ENCODE measurements at places on chromosomes 16 and 17.

DNA sequence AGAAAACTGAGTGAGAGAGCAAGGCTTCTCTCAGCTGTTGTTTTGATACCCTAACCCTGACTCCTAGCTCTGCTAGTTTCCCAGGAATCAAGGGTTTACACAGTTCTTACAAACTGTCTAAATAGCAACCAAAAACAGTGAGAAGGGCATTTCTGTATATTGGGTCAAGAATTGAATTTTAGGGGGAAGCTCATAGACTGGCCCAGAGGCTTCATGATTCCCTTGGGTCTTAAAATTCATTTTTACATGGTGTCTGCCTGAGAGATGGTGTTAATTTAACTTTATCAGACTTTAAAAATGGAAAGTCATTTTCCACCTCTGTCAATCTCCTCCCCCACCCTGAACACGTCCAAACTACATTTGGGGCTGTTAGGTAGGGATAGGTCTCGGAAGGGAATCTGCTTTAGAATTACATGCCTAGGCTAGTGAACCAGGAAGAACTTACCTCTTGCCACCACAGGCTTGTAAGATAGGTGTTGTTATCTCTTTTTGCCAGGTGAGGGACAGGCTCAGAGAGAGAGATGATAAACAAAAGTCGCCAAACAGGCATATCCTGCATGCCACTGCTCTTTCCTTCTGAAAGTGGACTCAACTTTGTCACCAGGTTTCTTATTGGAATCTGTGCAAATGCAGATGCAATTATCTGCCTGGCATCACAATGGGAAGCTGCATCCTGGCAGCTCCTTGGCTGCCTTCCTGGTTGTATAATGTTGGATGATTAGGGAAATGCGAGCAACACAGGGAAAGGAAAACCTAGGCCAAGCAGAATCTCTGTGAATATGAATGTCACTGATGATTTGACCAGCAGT, 3.1 kb downstream of the PHAF1 start:
- DNase-seq: no peak

- DNase-seq: no peak
Observed at GRCh38 chr16:11201498-11202259, 54.3 kb downstream of the SOCS1 start.

GRCh38 chr16:52603015-52603414, 56.1 kb upstream of the TOX3 start:
- DNase-seq: no peak

DNA sequence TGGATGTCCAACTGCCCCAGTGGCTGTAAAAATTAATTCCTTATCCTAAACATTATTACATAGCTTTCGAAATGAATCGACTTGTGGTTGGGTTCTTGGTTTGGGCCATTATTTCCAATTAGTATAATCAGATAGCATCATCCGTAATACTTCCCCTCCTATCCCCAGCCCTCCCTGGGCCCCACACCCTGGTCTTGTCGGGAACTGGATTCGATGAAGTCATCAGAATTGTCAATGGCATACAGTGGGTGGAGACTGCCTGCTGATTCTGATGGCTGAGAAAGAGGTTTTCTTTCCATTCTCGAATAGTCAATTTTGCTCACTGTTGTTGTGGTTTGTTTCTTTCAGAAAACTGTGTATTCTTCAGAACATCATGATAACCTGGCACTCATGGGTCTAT, 395.1 kb downstream of the SEC14L1 start:
- no peak for DNase-seq

GRCh38 chr16:27849621-27850020, 213.9 kb downstream of the GSG1L start:
- no peak for DNase-seq

DNA sequence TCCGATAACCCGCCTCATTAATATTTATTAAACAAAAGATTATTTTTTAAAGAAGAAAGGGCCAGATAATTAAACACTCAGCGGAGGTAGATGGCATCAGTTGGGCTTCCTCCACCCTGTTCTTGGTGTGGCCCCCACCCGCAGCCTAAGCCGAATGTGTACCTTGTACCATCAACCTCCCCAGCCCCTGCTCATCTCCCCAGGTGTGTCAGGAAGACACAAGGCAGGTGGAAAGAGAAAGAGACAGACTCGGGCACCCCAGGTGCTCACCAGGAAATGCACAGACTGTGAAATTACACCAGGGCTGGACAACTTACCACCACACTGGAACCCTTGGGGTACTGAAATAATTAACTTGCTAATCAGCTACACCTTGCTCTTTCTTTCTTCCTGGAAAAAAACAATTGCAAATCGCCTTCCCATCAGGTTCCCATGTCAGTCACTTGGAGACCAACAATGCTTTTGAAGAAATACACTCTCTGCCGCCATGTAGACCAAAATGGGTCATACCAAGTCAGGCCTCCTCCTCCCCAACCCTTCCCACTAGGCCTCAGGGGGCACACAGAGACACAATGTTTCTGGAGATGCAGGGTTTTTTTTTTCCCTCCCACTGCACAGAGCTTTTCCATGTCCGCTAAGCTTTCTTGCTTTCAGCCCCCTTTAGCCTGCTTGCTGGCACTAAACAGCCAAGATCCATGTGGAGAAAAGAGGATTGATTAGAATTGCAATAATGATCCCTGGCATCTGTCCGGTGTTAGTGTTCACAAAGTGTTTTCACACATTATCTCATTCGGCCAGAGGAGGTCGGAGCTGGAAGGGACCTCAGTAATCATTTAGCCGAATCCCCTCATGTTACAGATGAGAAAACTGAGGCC, 8.6 kb upstream of the LHX1 start:
- no peak for DNase-seq

DNA sequence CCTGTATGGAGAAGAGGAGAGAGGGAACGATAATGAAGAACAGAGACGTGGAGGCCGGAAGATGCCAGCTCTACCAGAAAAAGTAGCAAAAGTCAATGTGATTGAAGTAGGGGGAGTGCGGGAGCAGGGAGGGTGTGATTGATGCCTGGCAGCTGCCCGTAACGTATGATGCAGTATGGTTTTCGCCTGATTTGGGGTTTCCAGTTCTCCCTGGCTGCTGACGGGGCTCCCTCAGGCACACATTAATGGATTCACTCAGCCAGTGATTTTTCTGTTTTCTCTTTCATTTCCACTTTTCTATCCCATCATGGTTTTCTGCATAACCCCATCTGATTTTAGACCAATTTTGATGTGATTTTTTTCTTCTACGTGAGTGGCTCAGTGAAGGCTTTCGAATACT, 62.1 kb downstream of the PRKCA start:
- no peak for DNase-seq

DNA sequence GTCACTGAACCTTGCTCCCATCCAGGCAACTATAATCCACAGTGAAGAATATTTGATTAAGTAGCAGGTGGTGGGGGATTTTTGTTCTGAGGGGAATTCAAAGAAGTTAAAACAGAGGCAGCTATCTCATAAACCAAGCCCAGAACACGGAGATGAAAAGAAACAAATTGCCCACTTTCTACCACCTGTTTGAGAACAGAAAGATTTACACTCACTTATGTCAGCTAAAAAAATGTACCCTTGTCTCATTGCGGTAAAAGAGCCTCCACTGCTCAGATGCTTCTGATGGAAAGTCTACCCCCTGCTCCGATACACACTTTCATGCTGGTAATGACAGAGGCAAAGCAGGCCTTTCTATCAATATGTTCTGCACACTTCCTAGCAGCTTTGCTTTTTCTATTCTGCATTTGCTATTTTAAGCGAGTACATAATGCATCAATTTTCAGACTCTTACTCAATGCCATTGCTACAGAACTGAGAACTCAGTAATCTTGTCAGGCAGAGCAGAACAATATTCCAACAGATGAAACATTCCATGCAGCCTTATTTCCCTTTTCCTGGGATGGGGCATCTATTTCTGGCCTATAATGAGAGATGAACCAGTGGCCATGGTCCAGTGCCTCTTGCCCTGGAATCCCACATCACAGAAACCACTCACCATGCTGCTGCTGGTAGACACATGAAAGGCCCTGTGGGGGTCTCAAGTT, 29.0 kb downstream of the CDK5R1 start:
- DNase-seq: no peak

DNA sequence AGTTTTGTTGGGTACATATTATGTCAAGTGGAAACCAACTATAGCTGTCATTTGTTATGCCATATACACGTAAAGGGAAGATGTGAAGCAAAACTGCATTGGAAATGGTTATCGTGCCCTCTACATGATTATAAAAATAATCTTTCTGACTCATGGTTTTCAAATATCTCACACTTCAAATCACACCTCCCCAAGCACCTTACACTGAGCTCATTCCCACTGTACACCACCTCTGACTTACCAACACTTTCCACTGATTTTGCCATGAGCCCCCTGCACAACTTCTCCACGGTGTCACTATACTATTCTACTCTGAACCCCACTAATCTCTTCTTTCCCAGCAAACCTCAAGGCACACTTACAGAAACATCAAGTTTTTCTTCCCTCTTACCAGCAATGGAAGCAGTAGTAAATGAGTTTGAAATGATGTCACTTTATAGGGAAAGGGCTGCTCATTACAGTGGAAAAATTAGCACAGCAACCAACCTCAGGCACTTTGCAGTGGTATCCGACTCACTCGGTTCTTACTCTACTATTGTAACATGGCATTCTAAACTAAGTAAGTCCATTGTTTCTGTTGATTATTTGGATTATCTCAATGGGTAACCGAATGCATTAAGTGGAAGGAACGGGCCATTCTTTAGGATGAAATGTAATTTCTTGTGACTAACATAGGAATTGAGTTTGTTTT, 18.7 kb downstream of the ZNF821 start:
- DNase-seq: no peak

GRCh38 chr17:75049706-75050105, 2.7 kb downstream of the KCTD2 start:
- no peak for DNase-seq

- DNase-seq: no peak
Observed at GRCh38 chr17:80693511-80693910, 148.9 kb downstream of the RPTOR start.

- no peak for DNase-seq
Observed at GRCh38 chr16:82509691-82510430, 116.9 kb upstream of the CDH13 start.

GRCh38 chr16:67719778-67720144, 645 bp upstream of the GFOD2 start:
- no peak for DNase-seq

DNA sequence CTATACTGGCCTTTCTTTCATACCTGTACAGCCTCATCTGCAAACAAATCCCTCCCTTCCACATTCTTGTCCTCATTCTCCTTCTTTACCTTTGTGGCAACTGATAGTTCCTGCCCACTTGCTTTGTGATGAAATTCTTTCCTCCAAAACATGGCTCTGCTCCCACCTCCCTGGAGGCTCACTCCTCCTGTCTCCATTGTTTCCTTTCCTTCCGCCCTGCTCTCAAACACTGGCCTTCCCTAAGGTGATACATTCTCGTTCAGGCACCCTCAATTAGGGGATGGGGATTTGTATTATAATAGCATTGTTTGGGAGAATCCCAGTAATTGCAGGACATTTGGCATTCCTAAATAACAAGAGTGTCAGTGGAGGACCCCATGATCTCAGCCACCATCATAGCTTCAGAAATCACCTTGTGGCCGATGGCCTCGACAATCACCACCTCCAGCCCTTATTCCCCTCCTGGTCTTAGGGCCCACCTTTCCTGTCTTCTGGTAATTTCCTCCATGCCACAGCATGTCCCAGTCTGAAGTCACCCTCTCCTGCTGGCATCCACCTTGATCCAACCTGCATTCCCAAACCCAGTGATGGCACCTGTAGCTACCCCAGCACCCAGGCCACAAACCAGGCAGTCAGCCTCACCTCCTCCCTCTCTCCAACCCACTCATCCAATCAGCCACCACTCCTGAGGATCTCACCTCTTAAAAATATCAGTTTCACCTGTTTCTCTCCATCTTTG, 7.9 kb downstream of the UNC119 start:
- no peak for DNase-seq

GRCh38 chr16:81891736-81892364, 112.8 kb downstream of the PLCG2 start:
- DNase-seq: no peak

DNA sequence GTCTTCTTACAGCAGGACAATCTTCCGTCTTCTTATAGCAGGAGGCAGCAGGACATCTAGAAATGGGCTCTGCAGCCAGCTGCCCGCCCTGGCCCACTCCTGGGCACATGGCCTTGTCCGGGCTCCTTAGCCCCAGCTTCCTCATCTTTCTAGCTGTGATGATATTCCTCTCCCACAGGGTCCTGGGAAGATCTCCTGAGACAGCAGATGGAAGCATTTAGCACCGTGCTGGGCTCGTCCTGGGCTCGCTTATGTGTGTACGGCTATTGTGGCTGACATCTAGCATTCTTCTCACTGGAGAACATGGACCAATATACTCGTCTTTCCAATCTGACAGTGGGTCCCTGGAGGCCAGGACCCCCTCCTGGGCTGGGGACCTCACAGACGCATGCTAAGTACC, 48.5 kb downstream of the TIMM22 start:
- no peak for DNase-seq

DNA sequence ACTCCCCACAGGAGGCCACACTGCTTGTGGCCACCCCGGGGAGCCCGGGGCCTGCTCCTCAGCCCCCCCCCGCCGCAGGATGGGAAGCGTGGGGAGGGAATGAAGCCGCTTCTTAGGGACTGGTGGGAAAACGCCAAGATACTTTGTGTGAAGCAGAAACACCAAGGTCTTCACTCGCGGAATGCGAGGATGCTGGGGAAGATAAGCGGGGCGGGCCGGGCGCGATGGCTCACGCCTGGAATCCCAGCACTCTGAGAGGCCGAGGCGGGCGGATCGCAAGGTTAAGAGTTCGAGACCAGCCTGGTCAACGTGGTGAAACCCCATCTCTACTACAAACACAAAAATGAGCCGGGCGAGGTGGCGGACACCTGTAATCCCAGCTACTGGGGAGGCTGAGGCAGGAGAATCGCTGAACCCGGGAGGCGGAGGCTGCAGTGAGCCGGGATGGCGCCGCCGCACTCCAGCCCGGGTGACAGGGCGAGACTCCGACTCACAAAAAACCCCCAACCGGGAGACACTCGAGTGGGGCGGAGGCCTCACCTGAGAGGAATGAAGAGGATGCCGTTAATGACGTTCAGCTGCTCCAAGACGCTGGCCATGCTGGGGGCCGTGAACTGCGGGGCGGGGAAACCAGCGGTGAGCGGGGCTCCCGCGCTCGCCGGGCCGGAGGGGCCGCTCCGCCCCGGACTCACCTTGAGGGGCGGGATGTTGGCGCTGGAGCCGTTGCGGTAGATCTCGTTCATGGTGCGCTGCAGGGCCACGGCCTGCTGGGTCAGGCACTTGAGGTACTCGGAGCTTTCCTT, 20.3 kb downstream of the CLUH start:
- DNase-seq: no peak

GRCh38 chr16:67086822-67087221, 22.9 kb upstream of the PHAF1 start:
- no peak for DNase-seq

GRCh38 chr17:47999582-47999981, 28.7 kb downstream of the CDK5RAP3 start:
- DNase-seq: no peak

Data from activated CD4-positive, alpha-beta T cell treated with anti-CD3 and anti-CD28 coated beads for 1 hour (primary cell).